Endothelial cell (in vitro differentiated cells): ENCODE measurements at places on chromosomes 4 and X.

GRCh38 chr4:2353222-2354107 lies 65.0 kb downstream of the ZFYVE28 start:
- no peak for DNase-seq

GRCh38 chrX:22855693-22856092 lies 144.1 kb upstream of the DDX53 start:
- no peak for DNase-seq

- no peak for DNase-seq
Observed at GRCh38 chrX:87526281-87526680, 8.7 kb downstream of the KLHL4 start.

DNA sequence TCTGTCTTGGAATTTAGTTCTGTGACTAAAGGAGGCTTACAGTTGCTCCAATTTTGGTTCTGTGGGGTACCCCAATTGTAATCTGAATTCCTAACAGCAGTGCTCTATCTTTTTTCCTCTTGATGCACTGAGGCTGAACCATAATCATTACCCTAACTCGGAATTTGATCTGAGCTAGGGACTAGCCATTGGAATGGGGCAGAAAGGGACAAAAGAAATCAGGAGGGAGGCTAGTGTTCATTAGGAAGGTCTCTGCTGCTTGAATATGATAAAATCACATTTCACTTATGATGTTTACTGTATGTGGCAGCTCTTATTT lies 2.7 kb downstream of the KLF3 start:
- DNase-seq = no peak

- DNase-seq = no peak
Observed at GRCh38 chr4:1249731-1250526, 999 bp upstream of the CTBP1 start.

GRCh38 chr4:82215800-82216199 lies 158.0 kb downstream of the HNRNPD start:
- DNase-seq = no peak

DNA sequence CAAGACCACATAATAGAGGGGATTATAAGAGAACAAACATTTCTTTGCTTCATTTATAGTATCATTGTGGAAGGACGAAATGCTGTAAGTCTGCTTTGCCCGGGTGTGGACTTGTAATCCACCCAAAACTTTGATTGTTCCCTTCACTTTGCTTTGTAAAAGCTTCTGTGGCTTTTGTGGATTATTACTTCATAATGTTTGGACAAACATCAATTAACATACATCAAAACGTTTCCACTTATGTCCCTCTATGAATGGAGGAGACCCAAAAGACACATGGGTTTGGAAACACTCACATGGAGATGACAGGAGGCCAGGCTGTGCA lies 415.4 kb downstream of the SPRY1 start:
- no peak for DNase-seq

GRCh38 chr4:8176547-8177399 lies 18.2 kb upstream of the ABLIM2 start:
- DNase-seq = peak; percentile 67

DNA sequence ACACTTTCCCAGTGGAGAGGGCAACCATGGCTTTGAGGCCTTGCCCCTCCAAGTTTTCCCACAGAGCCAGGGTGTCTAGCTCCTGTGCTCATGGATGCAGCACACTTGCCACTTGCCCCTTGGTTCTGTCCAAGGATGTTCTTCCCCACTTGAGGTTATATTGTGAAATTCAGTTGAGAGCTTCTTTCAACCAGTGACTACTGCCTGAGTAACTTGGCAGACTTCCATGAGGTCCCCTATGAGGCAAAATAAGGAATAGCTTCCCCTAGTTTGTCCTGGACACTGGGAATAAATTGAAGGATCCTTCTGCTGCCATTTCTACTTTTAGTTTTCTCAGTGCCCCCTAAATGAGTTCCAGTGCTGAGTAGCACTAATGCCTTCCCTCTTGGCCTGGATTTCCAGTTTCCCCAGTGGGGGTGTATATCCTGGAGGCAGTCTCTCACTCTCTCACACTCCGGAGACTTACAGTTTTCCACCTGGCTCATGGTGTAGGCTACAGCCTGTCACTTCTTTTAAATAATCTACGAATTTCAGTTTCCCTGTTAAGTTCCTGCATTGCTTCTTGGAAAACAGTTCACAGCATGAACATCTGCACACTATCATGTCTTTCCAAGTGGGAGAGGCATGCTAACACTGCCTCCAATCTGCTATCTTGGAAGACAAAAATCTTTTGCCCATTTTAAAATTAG lies 36.4 kb upstream of the ADH4 start:
- no peak for DNase-seq

GRCh38 chrX:111519215-111519614 lies 7.8 kb downstream of the SERTM2 start:
- no peak for DNase-seq

GRCh38 chr4:4860600-4861389 lies 1.3 kb downstream of the MSX1 start:
- peak; percentile 76 for DNase-seq

DNA sequence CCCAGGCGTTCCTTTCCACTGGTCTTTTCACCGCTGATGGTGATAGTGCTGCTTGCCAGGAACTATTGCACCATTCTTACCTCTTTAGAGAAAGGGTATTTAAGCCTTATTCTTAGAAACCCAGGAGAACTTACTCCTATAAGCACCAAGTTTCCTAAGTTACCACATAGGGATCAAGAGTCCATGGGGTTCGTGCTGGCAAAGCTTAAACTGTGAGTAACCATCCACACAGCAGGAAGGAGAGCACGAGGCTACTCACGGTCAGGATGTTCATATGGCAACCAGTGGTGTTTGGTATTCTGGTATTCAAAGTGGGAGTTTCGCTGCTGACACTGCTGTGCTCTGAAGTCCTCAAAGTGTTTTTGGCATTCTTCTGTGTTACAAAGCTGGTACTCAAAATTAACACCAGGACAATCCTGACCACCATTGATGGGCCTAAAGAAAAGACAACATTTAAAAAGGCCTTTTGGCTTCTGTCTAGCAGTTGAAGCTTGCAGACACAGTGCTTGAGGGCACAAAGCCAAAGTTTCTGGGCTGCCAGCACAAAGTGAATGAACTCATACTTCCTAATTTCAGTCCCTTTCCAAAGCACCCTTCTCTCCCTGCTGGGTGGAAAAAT lies 256.9 kb downstream of the ADAMTS3 start:
- DNase-seq = no peak

- DNase-seq = no peak
Observed at GRCh38 chr4:44100456-44100855, 348.2 kb downstream of the KCTD8 start.

DNA sequence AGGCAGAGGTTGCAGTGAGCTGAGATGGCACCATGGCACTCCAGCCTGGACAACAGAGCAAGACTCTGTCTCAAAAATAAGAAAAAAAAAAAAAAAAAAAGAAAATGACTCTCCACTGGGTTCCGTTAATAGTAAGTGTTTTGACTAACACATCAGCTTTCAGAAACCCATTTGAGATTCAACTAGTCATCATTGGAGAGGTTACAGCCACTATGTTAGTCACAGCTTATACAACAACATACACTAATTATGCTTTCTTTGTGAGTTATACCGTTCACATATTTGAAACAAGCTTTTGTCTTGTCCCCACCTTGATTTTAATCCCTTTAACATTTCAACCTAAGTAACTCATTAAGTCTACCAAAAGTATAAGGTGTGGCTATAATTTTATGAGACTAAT lies 48.2 kb downstream of the HADH start:
- DNase-seq = no peak

DNA sequence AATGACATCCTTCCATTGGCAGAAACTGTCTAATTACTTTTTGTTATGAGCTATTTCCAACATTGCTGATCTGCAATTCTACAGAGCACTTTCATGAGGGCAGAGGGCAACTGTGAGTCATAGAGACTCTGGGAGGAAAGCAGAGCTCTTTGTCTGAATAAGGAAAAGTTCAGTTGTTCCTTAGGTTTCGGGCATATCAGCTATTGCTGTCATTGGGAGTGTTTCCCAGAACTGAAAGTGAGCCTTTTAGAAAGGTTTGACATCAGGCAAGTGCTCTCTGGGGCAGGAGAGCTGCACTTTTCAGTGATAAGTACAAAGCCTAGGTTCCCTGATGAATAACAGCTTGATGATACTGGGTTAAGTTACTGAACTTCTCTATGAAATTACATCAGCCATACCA lies 119.2 kb upstream of the EDNRA start:
- no peak for DNase-seq

- no peak for DNase-seq
Observed at GRCh38 chr4:40199999-40200874, 3.4 kb downstream of the RHOH start.
